ENCODE measurements at places on chromosomes 7 and 10. TPM values are rescaled to one million over a fixed set of nuclear protein-coding genes. Genes with fewer than 3 reads are reported as not detected.

DNA sequence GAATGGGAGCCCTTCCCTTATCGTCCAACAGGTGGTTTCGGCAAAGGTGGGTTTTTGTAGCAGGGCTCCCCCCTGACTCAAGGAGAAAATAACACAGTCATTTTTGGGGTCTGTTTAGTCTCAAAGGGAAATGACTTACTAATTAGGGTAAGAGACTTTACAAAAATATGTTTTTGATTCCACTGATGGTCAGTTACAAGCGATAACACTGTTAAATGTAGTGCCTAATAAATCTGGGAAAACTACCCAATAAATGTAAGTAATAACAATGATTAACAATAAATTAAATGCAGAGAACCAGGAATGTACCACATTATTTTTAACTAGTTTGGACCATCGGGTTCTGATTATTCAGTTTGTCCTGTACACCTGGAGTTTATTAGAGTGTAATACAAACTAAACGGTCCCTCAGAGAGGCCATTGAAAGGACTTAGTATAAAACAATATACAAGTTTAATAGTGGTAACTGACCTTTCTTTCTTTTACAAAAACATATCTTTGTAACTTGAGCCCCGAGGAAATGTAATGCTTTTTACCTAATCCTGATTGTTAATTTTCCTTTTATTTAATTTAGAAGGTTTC, 216.2 kb upstream of the HABP2 start:
- no peak overlapping the region for H3K4me3 ChIP-seq
- H3K36me3 ChIP-seq = no peaks in the 10 kb centered on the region
- H3K27me3 ChIP-seq = no peaks in the 10 kb centered on the region

GRCh38 chr10:121961456-121961855, 13.6 kb downstream of the NSMCE4A start:
- no peaks in the 10 kb centered on the region for H3K27me3 ChIP-seq
- no peak for DNase-seq
- no peak overlapping the region for H3K4me3 ChIP-seq

The COBL gene
- 1.8 TPM for total RNA-seq

DNA sequence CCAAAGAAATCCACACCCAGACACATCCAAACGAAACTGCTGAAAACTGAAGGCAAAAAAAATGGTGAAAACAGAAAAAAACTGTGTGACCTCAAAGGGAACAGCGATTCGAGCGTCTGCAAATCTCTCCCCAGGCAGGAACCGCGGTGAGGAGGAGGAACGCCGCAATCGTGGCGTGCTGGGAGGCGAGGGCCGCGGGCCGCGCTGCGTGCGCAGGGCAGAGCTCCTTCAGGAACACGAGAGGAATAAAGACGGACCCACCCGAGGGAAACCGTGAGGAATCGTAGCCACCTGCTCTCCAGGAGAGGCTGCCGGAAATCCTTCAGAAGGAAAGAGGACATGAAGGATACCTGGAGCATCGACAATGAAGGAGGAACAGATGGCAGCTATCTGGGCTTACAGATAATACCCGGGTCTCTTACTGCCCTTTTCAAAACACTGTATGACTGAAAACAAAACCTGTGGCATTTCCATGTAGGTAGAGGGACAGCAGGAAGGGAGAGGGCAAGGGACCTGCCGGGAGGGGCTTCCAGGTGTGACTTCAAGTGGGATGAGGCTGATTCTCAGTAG, 266.0 kb downstream of the MAD1L1 start:
- no peaks in the 10 kb centered on the region for H3K27me3 ChIP-seq
- no peak overlapping the region for H3K27ac ChIP-seq
- H3K4me1 ChIP-seq = no peaks in the 10 kb centered on the region
- H3K4me3 ChIP-seq = no peak overlapping the region
- no peaks in the 10 kb centered on the region for H3K36me3 ChIP-seq

GRCh38 chr10:93386631-93387369, 95.3 kb downstream of the MYOF start:
- DNase-seq = no peak
- H3K27ac ChIP-seq = no peak overlapping the region
- no peaks in the 10 kb centered on the region for H3K4me1 ChIP-seq
- H3K4me3 ChIP-seq = no peak overlapping the region

- no peaks in the 10 kb centered on the region for H3K27me3 ChIP-seq
- H3K27ac ChIP-seq = no peak overlapping the region
- H3K4me3 ChIP-seq = no peak overlapping the region
- DNase-seq = no peak
- peaks cover 3% of the 10 kb centered on the region for H3K4me1 ChIP-seq
These were observed 370.8 kb downstream of the AUTS2 start for GRCh38 chr7:69968969-69969556.

DNA sequence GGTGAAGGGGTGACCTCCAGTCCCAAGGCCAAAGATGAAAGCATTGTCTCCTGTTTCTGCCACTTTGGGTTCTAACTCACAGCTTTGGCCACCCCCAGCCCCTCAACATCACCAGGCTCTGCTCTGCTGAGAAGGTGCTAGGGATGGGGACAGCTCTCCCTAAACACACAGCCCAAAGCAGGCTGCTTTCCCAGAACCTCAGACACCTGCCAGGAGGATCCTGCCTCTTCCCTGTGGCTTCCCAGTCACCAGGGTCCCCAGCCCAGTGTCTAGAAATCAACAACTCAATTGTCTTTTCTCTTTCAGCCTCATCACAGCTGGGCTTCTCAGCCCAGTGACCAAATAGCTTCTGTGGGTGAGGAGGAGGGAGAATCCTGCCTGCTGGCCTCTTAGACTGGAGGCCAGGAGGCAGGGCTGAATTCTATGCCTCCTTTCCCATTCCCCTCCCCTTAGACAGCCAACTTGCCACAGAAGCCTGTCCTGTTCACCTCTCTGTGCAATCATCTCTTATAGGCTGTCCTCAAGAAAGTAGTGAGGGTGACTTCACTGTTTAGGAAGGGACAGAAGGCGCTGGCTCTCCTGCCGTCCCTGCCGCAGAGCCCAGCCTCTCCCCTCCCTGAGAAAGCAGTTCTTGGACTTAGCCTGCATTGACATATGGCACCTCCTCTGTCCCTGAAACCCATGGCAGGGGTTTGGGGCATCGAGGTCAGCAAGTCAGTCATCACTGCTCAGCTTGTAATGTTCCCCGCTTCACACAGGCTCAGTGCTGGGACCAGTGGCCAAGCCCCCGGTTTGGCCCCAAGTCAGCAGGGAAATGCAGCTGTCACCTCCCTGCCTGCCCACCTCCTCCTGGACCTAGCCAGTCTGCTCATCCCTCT, 3.7 kb downstream of the FGF8 start:
- H3K27ac ChIP-seq = no peak overlapping the region
- no peak overlapping the region for H3K4me3 ChIP-seq
- H3K4me1 ChIP-seq = no peaks in the 10 kb centered on the region
- DNase-seq = no peak
- H3K36me3 ChIP-seq = no peaks in the 10 kb centered on the region
- H3K27me3 ChIP-seq = no peaks in the 10 kb centered on the region

DNA sequence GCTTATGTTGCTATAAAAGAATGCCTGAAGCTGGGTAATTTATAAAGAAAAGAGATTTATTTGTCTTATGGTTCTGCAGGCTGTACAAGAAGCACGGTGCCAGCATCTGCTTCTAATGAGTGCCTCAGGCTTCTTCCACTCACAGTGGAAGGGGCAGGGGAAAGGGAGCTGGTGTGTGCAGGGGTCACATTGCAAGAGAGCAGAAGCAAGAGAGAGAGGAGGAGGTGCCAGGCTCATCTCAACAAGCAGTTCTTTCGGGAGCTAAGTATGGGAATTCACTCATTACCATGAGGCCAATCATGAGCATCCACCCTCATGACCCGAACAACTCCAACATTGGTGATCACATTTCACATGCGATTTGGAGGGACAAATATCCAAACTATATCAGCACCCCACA, 17.2 kb upstream of the SLK start:
- no peaks in the 10 kb centered on the region for H3K36me3 ChIP-seq
- no peak overlapping the region for H3K4me3 ChIP-seq
- DNase-seq = no peak
- no peaks in the 10 kb centered on the region for H3K27me3 ChIP-seq

The DNAJC30 gene
- total RNA-seq = 13.2 TPM

DNA sequence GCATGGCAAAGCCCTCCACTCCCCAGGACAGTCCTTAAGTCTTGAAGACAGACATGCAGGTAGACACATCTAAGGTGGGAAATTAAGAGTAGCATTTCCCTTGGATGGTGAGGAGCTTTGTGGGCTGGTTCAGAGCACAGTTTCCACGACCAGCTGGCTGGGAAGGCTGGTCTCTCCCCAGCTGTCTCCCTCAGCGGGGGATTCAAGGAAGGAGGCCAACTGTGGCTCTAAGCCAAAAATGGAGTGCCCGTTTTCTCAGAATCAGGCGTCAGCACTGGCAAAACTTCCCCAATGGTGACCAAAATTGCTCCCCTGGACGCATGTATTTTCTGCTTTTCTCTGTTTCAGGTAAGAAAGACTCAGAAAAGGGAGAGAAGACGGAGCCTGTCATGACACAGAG, 230.6 kb upstream of the FZD8 start:
- H3K27me3 ChIP-seq = no peaks in the 10 kb centered on the region
- no peaks in the 10 kb centered on the region for H3K4me1 ChIP-seq
- DNase-seq = no peak
- H3K4me3 ChIP-seq = no peak overlapping the region

GRCh38 chr10:6486309-6486708, 93.8 kb downstream of the PRKCQ start:
- no peak for DNase-seq
- H3K4me3 ChIP-seq = no peak overlapping the region
- H3K4me1 ChIP-seq = no peaks in the 10 kb centered on the region
- H3K36me3 ChIP-seq = no peaks in the 10 kb centered on the region
- H3K27me3 ChIP-seq = no peaks in the 10 kb centered on the region
- no peak overlapping the region for H3K27ac ChIP-seq

DNA sequence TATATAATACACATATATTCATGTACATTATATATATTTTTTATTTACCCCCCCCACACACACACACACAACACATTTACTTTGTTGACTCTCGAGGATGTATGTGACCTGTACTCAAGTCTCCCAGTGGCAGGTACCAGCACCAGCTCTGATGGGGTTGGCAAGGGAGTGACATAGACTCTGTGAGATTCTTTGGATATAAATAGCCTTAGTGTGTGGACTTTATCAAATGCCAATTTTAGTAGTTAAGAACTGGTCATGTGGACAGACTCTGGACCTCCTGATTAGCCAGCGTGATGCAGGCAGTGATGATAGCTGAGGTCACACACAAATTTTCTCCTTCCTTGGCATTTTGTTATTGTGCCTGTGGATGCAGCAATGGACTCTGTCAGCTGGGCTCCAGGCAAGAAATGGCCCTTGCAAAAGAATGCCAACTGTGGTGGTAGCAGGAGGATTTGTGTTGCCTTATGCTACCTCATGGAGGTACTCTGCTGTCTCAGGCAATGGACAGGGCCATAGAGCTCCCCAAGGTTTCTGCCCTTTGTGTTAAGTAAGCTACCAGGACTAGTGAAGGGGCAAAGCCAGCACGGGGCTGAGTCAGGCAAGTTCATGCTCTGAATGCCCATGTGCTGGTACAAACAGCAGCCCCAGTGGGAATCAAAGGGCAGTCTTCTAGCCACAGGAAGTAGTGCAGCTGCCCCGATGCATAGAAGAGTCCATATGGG, 224.6 kb upstream of the ZWINT start:
- H3K27me3 ChIP-seq = no peaks in the 10 kb centered on the region
- no peaks in the 10 kb centered on the region for H3K4me1 ChIP-seq
- H3K27ac ChIP-seq = no peak overlapping the region
- H3K4me3 ChIP-seq = no peak overlapping the region
- DNase-seq = no peak

DNA sequence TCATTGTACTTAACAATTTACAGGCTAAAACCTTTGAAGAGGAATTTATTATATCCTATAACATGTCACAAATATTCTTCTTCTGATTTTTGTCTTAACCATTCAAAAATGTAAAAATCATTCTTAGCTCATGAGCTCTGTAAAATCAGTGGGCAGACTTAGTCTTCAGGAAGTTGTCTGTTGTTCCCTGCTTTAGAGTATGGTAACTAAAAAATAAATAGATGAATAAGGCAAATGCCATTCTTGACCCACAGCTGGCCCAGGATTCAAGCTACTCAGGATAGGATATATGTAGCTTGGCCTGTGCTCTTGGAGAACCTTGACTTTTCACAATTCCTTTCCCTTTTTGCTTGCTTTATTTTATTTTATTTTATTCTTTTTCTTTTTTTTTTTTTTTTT, 51.5 kb downstream of the LRRC4 start:
- DNase-seq = no peak
- no peak overlapping the region for H3K27ac ChIP-seq
- H3K4me1 ChIP-seq = no peaks in the 10 kb centered on the region
- no peak overlapping the region for H3K4me3 ChIP-seq
- no peaks in the 10 kb centered on the region for H3K27me3 ChIP-seq

DNA sequence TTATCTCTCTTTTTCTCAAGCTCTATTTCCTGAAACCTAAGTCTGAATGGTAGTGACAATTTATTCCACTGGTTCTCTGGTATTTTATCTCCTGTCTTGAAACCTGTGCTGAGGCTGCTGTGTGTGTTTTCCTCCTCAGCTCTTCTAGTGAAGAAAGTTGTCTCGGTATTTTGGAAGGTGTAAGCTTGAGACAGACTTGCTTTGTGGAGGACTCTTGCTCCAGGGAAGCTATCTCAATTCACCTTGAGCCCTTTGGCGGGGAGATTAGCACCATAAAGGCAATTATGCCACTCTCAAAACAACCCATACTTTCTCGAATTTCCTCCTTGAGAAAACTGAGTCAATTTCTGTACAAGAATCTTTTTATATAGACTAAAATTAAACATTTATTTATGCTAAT, 141.6 kb downstream of the THSD7A start:
- no peaks in the 10 kb centered on the region for H3K4me1 ChIP-seq
- no peaks in the 10 kb centered on the region for H3K36me3 ChIP-seq
- H3K4me3 ChIP-seq = no peak overlapping the region
- H3K27ac ChIP-seq = no peak overlapping the region
- DNase-seq = no peak

The IDE gene
- total RNA-seq = 19.5 TPM

The RBP4 gene
- 2.3 TPM for total RNA-seq

The FOXP2 gene
- total RNA-seq = 15.0 TPM

- H3K36me3 ChIP-seq = no peaks in the 10 kb centered on the region
- DNase-seq = peak; percentile 59
- peak overlapping the region; percentile 51 for H3K27ac ChIP-seq
- peaks cover 10% of the 10 kb centered on the region for H3K4me1 ChIP-seq
- H3K4me3 ChIP-seq = peak overlapping the region; percentile 17
These were observed 5.4 kb downstream of the VIM start for GRCh38 chr10:17233286-17233991.

- H3K4me1 ChIP-seq = no peaks in the 10 kb centered on the region
- no peak for DNase-seq
- no peak overlapping the region for H3K4me3 ChIP-seq
- H3K27ac ChIP-seq = no peak overlapping the region
- no peaks in the 10 kb centered on the region for H3K36me3 ChIP-seq
These were observed 153.4 kb upstream of the THSD7A start for GRCh38 chr7:11985376-11985775.

- H3K4me3 ChIP-seq = no peak overlapping the region
- no peak for DNase-seq
- no peaks in the 10 kb centered on the region for H3K36me3 ChIP-seq
These were observed 187.8 kb downstream of the NPSR1 start for GRCh38 chr7:34845666-34846361.

DNA sequence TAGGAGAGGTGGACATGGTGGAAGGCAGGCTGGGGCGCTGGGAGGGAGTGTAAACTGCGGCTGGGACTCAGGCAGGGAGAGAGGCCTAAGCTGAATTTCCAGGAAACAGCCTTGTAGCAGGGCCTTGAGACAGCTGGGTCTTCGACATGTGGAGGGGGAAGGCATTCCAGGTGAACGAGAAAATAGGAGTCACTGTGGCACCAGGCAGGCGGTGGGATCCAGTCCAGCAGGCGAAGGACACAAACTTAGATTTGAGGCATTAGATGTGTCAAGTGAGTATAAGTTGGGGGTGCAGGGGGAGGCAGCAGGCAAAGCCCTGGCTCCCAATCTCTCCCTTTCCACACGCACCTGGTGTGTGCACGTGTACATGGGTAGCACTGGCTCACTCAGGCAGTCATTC, 105.3 kb downstream of the PTPN20 start:
- no peak overlapping the region for H3K27ac ChIP-seq
- no peaks in the 10 kb centered on the region for H3K27me3 ChIP-seq
- H3K4me1 ChIP-seq = peaks cover 2% of the 10 kb centered on the region
- DNase-seq = no peak
